ENCODE measurements at places on chromosomes 3 and 15.

- no peak for DNase-seq
Observed at GRCh38 chr15:72785841-72786240, 2.3 kb upstream of the ADPGK start.

DNA sequence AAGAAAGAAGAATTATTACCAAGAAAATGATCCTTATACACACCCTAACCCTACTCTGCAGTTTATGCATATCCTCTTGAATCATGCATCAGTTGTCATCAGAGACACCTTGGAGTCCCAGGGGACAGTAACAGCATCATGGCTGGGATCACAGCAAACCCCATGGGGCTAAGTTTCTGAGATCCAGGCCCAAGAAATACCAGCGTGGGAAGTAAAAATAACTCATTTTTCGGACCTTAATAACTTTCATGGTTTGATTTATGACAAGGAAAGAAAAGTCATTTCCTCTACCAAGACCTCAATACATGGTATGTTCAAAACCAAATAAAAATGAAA, 38.8 kb upstream of the B3GNT5 start:
- no peak for DNase-seq

- peak; percentile 63 for DNase-seq
Observed at GRCh38 chr3:197298945-197299854, 788 bp upstream of the DLG1 start.

- DNase-seq, result no peak
Observed at GRCh38 chr3:194485881-194486539, 792 bp downstream of the ATP13A3 start.

GRCh38 chr15:70931821-70932220, 39.2 kb downstream of the LRRC49 start:
- no peak for DNase-seq

DNA sequence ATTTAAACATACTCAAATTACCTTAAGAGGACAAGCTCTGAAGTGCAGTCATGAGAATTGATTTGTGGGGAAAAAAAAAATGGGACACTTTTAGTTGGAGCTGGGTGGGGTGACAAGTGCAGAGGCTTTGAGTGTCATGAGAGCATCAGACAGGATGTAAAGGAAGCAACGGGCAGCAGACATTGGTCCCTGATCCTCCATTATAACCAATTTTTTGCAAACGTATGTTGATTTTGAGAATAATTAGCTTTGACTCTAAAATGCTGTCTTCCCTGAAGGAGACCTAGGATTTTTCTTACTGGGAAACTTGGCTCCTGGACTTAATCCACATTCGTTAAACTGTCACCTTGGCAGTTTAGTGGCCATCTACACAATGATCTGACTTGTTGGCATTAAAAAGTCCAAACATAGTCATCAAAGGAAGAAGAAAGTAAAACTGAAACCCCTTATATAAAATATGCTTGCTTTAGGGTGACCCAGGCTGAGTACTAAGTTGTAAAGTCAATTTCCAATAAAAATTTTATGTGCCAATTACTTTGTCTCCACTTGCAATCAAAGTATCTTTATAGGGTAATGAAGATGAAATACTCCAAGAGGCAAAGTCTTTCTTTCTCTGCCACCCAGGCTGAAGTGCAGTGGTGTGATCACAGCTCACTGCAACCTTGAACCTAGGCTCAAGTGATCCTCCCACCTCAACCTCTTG, 45.6 kb downstream of the BCL2L10 start:
- DNase-seq, result no peak

- no peak for DNase-seq
Observed at GRCh38 chr3:71573181-71573580, 10.3 kb downstream of the FOXP1 start.

DNA sequence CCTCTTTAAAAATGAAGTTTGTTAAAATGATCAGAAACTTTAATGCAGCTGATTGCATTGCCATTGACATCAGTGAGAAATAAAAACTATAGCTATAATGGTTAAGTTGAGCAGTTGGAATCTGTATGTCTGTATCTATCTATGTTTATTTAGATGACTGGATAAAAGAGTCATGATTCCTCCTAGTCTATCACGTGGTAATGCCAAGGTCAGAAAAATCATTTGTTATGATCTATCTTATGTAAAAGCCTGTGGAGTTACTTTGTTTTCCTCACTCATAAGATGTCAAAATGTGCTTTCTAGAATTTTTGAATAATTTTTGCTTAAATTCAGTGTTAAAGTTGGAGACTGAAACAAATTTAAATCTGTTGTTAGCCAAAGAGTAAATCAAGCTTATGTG, 63.3 kb downstream of the MBNL1 start:
- no peak for DNase-seq

- DNase-seq, result no peak
Observed at GRCh38 chr3:30141178-30141581, 465.2 kb upstream of the TGFBR2 start.

DNA sequence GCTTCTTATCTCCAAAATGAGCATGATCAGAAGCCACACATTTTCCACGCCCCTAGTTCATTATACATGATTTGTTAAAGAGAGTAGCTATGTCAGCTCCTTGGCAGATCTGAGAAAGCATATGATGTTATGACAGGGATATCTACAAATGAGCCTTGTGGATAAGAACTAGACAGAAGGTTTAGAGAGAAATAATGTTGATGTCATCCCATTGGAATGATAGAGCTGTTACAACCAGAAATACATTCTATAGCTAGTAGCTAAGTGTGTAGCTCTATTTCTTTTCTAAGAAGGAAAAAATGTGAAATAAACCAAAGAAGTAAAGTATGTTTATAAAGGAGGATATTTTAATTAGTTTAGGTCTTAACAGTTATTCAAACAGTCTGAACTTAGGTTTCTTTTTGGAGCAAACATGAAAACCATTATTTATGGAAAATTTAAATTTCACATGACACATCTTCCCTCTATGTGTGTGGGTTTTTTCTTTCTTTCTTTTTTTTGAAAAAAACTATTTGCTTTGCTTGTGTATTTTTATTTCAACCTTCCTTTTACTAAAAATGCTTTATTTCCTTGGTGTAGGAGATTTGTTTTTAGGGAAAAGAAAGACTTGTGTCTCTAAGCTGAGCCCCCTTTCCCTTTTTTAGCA, 167.7 kb downstream of the GHSR start:
- DNase-seq, result no peak

- no peak for DNase-seq
Observed at GRCh38 chr3:155853214-155854140, 750 bp downstream of the SLC33A1 start.

- no peak for DNase-seq
Observed at GRCh38 chr3:168613151-168613550, 517.4 kb upstream of the GOLIM4 start.

DNA sequence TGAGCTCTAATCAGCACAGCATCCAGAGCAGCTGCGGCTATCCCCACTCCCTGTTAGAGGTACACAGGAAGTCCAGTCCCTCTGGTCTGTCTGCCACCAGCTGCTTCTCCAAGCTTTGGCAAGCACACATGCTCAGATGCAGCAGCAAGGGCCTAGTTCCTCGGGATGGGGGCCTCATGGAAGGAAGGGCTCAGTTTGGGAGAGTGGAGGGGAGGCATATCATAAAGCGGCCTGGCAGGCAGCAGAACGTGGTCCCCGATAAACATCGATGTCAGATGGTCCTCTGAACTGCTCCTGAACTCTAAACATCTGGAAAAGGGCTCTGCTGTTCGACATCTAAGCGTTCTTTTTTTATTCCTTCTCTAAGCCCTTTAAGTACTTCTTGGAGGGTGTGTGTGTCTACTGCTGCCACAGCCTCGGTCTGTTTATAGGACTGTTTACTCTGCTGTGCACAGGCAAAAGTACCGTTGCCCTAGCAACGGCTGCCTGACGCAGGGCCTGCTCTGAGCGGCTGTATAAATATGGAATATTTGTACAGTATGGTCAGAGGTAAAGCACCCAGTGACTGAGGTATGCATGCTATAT, 74.6 kb downstream of the PRICKLE2 start:
- no peak for DNase-seq

Measured in HCT116 (cell line).